Left lung (tissue), 14 donors: ENCODE measurements at places on chromosomes 2 and 18. TPM values are rescaled to one million over a fixed set of nuclear protein-coding genes. Genes with fewer than 3 reads are reported as not detected.

The TLX2 gene
- not detected for total RNA-seq

The HEATR5B gene
- total RNA-seq: 21.8 TPM

The KLHL14 gene
- 0.45 TPM for total RNA-seq

The RAB6C gene
- total RNA-seq: not detected

The SERPINB13 gene
- not detected for total RNA-seq

The SERPINB12 gene
- total RNA-seq: not detected

The HOXD13 gene
- total RNA-seq: not detected

GRCh38 chr2:221050020-221050795, 521.9 kb downstream of the EPHA4 start:
- no peaks in the 10 kb centered on the region for H3K27me3 ChIP-seq
- no peaks in the 10 kb centered on the region for H3K36me3 ChIP-seq
- DNase-seq: no peak
- no peaks in the 10 kb centered on the region for H3K4me1 ChIP-seq

DNA sequence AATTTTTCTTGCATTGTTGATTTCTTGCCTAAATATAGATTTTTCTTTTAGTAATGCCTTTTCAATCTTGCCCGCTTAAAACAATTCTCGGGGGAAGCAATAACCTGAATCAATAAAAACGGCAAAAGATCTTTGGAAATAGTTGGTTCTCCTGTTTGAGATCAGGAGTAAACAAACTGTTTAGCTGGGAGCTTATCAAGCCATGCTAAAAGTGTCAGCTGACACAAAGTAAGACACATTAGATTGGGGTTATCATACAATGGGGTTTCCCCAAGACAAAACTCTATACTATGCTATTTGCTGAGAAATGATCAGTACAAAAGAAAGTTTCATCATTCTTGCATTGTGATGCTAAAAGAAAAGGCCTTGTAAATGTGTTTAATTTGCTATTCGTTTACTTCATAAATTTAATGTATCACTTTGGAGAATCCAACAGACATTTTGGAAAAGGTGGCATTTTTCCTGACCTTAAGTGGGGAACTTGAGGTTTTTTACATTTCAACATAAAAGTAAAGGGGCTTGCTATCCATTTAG, 46.5 kb downstream of the ATIC start:
- no peaks in the 10 kb centered on the region for H3K36me3 ChIP-seq
- no peak overlapping the region for H3K4me3 ChIP-seq
- H3K27me3 ChIP-seq: no peaks in the 10 kb centered on the region

DNA sequence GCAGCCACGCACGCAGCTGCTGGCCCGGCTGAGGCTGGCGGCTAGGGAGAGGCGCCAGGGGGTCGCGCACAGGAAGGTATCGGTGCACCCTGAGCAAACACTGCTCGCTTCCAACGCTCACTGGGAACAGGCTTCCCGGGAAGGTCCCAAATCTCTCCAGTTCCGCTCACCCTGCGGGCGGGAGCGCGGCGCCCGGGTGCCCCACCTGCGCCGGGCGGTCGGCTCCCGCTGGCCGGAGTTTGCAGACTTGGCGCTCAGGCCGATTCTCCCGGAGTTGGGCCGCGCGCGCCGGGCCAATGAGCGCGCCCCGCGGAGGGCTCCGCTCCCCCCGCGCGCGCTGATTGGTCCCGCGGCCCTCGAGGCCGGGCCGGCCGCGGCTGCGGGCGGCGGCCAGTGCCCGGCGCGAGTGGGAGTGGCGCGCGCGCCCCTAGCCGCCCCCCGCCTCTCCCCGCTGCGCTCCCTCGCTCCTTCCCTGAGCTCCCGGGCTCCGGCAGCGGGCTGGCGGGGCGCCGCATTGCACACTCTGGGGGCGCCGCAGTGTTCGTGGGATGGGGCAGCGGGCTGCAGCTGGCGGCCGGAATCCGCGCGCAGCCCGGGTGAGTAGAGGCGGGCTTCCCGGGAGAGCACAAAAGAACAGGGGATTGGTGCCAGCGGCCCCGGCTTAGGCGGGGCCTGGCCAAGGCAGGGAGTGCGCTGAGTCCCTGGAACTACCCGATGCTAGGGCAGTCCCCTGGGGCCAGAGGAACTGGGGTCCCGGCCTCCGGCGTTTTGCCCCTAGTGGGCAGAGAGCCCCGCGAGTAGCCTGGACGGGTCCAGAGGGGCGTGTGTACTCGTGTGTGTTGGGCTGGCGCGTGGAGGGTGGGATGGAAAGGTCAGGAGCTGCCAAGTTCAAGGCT, at the start of gene LYPD6:
Gene LYPD6, plus strand, starts transcription at position 461 of the 896 bp plus-strand sequence. CDS start 107,122 bp downstream, outside the sequence.
- H3K4me3 ChIP-seq: peak within 1 kb of the TSS; percentile 52
- H3K27ac ChIP-seq: no peak within 1 kb of the TSS
- H3K4me1 ChIP-seq: peaks cover 15% of the 10 kb centered on the region
- H3K36me3 ChIP-seq: no peaks in the 10 kb centered on the region

- no peaks in the 10 kb centered on the region for H3K36me3 ChIP-seq
- H3K27me3 ChIP-seq: no peaks in the 10 kb centered on the region
- H3K27ac ChIP-seq: no peak overlapping the region
Measured at GRCh38 chr18:74683573-74683972, 85.9 kb downstream of the ZNF407 start.

DNA sequence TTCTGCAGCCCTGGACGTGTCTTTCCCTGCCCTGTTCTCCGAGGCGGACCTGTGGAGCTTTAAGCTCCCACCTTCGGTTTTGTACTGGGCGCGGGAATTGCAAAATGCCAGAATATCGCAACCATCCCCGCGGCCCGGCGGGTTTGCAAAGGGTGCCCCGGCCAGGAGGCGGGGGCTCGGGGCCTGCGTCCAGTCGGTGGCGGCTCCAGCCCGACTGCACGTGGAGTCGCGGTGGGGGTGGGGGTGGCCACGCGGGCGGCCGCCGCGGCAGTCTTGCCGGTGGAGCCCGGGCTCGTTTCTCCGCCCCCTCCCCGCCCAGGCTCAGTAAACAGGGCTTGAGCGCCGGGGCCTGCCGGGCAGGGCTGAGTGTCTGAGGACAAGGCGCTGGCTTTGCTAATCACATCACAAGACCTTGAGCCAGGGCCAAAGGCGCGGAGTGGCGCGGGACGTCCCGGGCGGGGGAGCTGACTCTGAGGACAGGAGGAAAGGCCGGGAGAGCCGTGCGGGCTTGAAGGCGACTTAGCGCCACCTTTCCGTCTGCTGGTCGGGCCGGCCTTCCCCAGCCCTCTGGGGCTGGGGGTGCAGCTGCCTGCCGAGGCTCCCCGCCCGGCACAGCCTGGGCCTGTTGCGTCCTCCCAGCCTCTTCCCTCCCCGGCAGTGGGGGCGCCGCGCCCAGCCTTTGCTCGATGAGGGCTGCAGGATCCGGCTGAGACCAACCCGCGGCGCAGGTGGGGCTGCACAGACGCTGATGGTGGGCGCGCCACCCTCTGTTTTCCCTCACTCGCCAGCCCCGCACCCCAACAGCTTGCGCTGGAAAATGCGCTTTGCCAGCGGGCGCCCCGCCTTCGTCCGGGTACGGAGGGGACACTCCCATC, 786 bp upstream of the ZFP36L2 start:
- peak overlapping the region; percentile 83 for H3K4me3 ChIP-seq
- no peaks in the 10 kb centered on the region for H3K27me3 ChIP-seq
- DNase-seq: peak; percentile 95
- H3K4me1 ChIP-seq: peaks cover 42% of the 10 kb centered on the region
- peaks cover 30% of the 10 kb centered on the region for H3K36me3 ChIP-seq
- H3K27ac ChIP-seq: peak overlapping the region; percentile 99

DNA sequence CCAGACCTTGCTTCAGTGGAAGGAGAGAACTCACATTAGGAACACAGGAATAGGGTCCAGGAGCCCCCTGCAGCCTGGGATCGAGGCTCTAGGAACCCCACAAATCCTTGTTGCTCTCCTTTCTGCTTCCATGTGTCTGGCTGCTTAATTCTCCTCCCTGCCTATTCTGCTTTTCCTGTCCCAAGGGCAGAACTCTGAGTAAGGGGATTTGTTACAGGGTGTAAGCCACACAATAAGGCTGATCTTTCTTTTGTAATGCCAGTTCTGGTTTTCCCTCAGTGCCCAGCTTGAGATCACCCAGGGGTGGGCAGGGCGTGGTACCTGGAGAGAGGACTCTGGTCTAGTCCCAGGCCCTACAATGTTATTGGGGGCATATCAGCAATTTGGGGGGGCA, 119.6 kb upstream of the MGAT5 start:
- H3K27ac ChIP-seq: no peak overlapping the region
- H3K36me3 ChIP-seq: no peaks in the 10 kb centered on the region
- no peaks in the 10 kb centered on the region for H3K27me3 ChIP-seq
- peaks cover 52% of the 10 kb centered on the region for H3K4me1 ChIP-seq
- no peak overlapping the region for H3K4me3 ChIP-seq

DNA sequence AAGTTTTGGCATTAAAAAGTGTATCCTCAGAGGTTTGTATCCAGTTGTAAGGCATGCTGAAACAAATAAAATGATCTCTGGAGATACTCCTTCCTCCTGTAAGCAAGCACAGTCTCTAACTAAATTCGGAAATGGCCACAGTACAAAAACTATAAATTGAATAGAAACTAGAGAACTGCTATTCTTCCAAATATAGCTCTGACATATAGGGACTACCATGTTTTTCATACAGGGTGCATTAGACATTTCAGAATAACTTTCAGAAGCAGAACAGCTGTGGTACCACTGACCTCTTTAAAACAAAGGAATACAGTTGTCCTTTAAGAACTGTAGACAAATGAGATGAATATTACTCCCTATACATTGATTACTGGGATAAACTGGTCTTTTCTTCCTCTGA, 568.5 kb downstream of the ARHGAP15 start:
- H3K4me1 ChIP-seq: peaks cover 2% of the 10 kb centered on the region
- no peak for DNase-seq
- no peak overlapping the region for H3K4me3 ChIP-seq
- no peak overlapping the region for H3K27ac ChIP-seq

GRCh38 chr2:240591784-240592183, 5.2 kb downstream of the CAPN10 start:
- no peak overlapping the region for H3K27ac ChIP-seq
- DNase-seq: no peak
- H3K4me1 ChIP-seq: peaks cover 13% of the 10 kb centered on the region
- no peaks in the 10 kb centered on the region for H3K27me3 ChIP-seq
- H3K4me3 ChIP-seq: no peak overlapping the region
- peaks cover 74% of the 10 kb centered on the region for H3K36me3 ChIP-seq

DNA sequence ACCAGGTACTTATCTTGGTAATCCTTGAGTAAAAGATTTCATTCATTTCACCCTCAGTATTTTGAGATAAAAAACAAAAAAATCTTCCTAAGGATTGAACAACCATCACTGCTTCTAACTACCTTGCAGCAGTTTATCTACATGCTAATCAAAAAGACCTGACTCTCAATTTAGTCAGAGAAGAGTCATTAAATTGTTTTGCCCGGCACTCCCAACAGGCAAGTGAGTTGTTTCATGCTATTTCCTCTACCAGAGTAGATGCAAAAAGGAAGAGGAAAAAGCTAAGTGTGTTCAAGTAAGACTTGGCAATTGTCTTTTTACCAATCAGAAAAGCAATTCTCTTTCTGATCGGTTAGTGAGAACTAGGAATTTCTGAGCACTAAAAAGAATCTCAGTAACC, 39.5 kb downstream of the MYO5B start:
- H3K36me3 ChIP-seq: no peaks in the 10 kb centered on the region
- H3K27me3 ChIP-seq: peaks cover 5% of the 10 kb centered on the region
- H3K4me3 ChIP-seq: no peak overlapping the region
- DNase-seq: no peak

DNA sequence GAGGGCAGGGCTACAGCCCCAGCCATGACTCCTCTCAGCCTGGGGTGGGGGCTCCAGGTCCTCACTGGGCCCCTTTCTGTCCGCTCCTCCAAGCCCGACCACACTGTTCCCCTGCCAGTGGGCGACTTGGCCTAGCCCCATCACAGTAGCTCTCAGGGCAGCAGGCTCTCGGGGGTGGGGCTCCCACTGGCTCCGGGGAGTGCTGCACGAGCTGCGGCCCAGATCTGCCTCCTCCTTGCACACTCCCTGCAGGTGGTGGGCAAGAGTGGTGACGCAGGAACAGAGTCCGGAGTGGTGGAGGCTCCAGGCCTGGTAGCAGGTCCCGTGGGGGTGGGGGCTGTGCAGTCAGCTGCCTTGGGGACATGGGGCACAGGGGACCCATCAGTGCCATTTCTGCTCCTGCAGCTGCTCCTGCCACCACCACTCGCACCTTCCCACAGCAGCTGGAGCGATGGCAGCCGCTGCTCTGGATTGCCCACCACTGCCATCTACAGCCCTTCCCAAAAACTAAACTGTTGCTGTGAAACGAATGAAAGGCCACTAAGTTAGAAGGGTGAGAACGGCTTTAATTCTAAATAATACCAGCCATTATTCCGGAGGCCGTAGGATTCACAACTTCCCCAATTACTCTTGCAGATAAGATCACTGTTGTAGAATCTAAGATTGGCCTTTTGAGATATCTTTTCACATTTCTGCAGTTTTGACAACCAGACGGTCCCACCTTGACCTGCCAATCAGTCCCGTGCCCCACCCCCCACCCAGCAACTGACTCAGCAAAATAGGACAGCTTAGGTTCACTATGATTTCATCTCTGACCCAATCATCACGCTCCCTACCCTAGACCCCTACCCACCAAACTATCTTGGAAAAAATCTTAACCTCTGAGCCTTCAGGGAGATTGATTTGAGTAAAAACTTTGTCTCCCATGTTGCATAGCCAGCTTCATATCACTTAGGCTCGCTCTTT, 530.2 kb downstream of the DCC start:
- H3K36me3 ChIP-seq: no peaks in the 10 kb centered on the region
- no peaks in the 10 kb centered on the region for H3K4me1 ChIP-seq
- H3K27me3 ChIP-seq: no peaks in the 10 kb centered on the region
- no peak overlapping the region for H3K4me3 ChIP-seq
- no peak overlapping the region for H3K27ac ChIP-seq

DNA sequence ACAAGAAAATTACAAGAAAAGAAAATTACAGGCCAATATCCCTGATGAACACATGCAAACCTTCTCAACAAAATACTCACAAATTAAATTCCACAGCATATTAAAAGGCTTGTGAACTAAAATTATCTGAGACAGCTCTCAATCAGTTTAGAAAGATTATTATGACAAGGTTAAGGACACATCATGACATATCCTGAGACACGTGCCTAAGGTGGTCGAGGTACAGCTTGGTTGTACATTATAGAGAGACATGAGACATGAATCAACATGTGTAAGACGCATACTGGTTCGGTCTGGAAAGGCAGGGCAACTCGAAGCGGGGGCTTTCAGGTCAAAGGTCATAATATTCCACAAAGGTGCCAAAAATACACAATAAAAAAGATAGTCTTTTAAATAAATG, 598.3 kb upstream of the REG3G start:
- no peak for DNase-seq
- H3K27me3 ChIP-seq: no peaks in the 10 kb centered on the region
- H3K4me3 ChIP-seq: no peak overlapping the region
- no peaks in the 10 kb centered on the region for H3K36me3 ChIP-seq
